ENCODE measurements at places on chromosomes 2 and 18. TPM values are rescaled to one million over a fixed set of nuclear protein-coding genes. Genes with fewer than 3 reads are reported as not detected.

Gene PPP1R1C
- 1.0 TPM for total RNA-seq

Gene MREG
- total RNA-seq: 8.9 TPM

Gene ARMC9
- 13.6 TPM for total RNA-seq

Gene TXNDC2
- total RNA-seq: not detected

Gene PRKAG3
- total RNA-seq: not detected

Gene TLX2
- not detected for total RNA-seq

All from left colon (tissue), 2 donors.